ENCODE measurements at places on chromosomes 3 and 15. TPM values are rescaled to one million over a fixed set of nuclear protein-coding genes. Genes with fewer than 3 reads are reported as not detected.

UCN2 gene
- not detected for total RNA-seq

GPR160 gene
- total RNA-seq: 9.5 TPM

SGO1 gene
- 29.7 TPM for total RNA-seq

NR2E3 gene
- total RNA-seq: not detected

NOX5 gene
- total RNA-seq: 0.02 TPM

NR2F2 gene
- not detected for total RNA-seq

ARNT2 gene
- not detected for total RNA-seq

A4GNT gene
- total RNA-seq: not detected

MITF gene
- not detected for total RNA-seq

LTF gene
- total RNA-seq: not detected

ANKRD34C gene
- total RNA-seq: not detected

WDR48 gene
- total RNA-seq: 30.6 TPM

GOLGA6L7 gene
- not detected for total RNA-seq

SLC2A2 gene
- total RNA-seq: not detected

MLF1 gene
- total RNA-seq: 0.25 TPM

OR4F15 gene
- total RNA-seq: not detected

AGBL1 gene
- total RNA-seq: not detected

TF gene
- total RNA-seq: 0.43 TPM

GP9 gene
- not detected for total RNA-seq

SKOR1 gene
- 0.18 TPM for total RNA-seq

ATP13A4 gene
- total RNA-seq: 2.7 TPM

LRRC31 gene
- not detected for total RNA-seq

C3orf33 gene
- total RNA-seq: 0.73 TPM

SH2D7 gene
- 0.11 TPM for total RNA-seq

SEMA3G gene
- total RNA-seq: 0.16 TPM

KNG1 gene
- total RNA-seq: not detected

IP6K2 gene
- 59.9 TPM for total RNA-seq

IQCH gene
- total RNA-seq: 1.1 TPM

CCDC13 gene
- not detected for total RNA-seq

ZNF609 gene
- 48.9 TPM for total RNA-seq

FBXW12 gene
- total RNA-seq: not detected

WNT5A gene
- total RNA-seq: not detected

PRTG gene
- total RNA-seq: not detected

CILP gene
- 0.07 TPM for total RNA-seq

CASR gene
- total RNA-seq: 0.02 TPM

AEN gene
- total RNA-seq: 53.4 TPM

PARL gene
- 53.2 TPM for total RNA-seq

ZIC4 gene
- total RNA-seq: not detected

DRD3 gene
- total RNA-seq: not detected

ERC2 gene
- total RNA-seq: 0.11 TPM

VIPR1 gene
- total RNA-seq: 3.4 TPM

EBLN2 gene
- total RNA-seq: 9.8 TPM

EPB42 gene
- total RNA-seq: not detected

ZNF860 gene
- total RNA-seq: 0.16 TPM

PLD1 gene
- total RNA-seq: 1.2 TPM

PLA2G4F gene
- total RNA-seq: not detected

EFCAB12 gene
- 0.43 TPM for total RNA-seq

Data from T-helper 2 cell treated with Interferon-gamma antibody and Interleukin-4, amounts not matched to agents 100 ng/mL and 5 ng/mL, for 36 hours (primary cell).